Eye (tissue), 1 donor: ENCODE measurements at places on chromosomes 13 and 19.

- DNase-seq = no peak
These were observed 39.7 kb downstream of the USP12 start for GRCh38 chr13:27131906-27132305.

DNA sequence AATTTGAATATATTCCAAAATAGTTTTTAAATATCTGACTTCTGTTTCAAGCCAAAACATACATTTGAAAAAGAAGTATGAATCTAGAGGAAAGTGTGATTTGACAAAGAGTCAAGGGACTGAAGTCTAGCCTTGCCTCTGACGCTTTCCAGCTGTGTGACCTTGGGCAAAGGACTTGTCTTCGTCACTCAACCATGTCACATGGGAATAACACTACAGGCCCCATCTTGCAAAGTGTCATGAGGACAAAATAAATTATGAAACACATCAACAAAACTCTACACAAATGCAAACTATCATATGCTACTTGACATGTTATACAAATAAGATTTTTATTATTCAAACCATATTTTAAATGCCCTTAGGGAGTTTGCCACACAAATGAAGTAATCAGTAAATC is 73.0 kb downstream of the CYSLTR2 start:
- DNase-seq = no peak

DNA sequence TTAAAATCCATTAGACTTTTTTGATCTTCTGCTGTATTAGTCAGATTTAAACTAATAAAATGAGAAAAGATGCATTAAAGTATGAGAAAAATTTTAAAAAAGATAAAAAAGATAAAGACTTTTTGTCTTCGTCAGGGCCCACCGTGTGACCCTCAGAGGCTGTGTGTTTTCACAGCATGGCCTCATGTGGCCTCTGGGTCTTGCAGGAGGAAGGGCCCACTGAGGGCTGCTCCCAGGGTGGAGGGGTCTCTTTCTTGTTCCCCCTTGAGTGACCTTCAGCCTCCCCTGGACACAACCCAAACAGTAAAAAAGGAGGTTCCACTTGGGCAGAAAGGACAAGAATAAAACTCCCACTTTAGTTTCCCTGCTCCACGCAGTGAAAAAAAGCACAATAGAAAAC is 57.1 kb upstream of the RANBP3 start:
- DNase-seq = no peak

DNA sequence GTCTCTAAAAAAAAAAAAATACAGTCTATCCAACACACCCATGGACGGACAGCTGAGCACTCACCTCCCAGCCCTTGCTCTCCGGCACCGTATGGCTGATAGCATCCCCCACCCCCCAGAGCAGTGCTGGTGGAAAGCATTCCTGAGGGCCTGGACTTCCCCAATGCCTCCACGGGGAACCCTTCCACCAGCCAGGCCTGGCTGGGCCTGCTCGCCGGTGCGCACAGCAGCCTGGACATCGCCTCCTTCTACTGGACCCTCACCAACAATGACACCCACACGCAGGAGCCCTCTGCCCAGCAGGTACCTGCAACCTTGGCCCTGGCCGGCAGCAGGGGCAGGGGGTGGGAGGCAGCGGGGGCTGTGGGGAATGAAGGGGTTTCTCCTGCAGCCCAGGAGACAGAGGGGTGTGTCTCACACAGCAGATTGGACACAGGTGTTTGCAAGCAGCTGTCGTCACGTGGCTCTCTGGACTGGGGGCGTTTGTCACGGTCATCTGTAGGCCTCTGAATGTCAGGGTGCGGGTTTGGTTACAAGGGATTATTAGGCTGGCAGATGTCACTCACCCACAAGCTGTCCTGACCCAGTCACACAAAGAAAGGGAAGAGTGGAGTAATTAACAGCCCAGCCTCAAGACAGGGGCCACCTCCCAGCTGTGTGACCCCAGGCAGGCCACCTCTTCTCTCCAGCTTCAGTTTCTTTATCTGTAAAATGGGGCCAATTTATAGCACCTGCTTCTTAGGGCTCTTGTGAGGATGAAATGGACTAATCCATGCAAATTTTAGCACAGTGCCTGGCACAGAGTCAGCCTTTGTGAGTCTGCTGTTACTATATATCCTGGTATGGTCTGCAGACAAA is 19.3 kb downstream of the PLD3 start:
- DNase-seq = peak; percentile 38

GRCh38 chr13:110354715-110355473 is 47.8 kb downstream of the COL4A2 start:
- no peak for DNase-seq

DNA sequence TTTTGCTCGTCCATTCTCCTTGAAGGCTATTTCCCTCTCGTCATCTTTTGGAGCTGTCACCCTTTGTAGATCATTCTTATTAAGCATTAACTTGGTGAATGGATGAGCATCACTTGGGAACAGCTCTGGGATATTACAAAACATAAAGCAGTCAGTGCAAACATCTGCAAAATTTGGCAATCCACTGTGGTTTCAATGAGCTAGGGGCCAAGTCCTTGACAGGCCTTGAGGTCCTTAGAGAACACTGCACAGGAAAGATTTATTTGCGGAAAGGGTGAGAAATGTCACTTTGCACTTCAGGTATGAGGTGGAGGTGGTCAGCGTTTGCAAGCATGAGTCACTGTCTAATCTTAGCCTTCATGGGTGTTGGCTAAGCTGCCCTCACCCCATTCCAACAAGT is 239.7 kb upstream of the MAB21L1 start:
- DNase-seq = peak; percentile 41

- DNase-seq = no peak
These were observed 13.2 kb downstream of the KDELR1 start for GRCh38 chr19:48378194-48378570.

DNA sequence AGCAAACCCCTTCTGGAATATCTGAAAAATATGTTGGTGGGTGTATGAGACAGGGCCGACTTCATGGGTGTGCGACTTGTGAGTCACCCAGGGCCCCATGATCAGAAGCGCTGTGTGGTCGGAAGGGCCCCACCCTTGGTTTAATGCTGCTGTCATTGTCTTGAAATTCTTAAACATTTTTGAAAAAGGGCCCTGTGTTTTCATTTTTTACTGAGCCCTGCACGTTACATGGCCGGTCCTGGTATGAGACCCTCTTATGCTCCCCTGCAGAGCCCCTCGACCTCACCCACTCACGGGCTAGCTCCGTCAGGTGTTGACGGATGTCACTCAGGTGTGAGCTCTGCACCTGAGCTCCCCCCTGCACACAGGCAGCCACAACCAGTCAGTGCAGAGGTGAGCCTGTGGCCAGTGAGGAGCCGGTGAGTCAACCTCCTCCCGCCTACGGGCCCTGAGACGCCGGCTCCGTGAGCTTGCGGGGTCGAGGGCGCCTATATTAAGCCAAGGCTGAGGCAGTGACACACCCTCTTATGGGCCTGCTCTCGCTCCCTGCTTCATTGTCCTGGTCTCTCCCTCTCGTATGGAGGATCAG is 27.7 kb downstream of the GADD45B start:
- DNase-seq = no peak

- DNase-seq = peak; percentile 31
These were observed 1.5 kb downstream of the DOCK9 start for GRCh38 chr13:98976338-98976737.

DNA sequence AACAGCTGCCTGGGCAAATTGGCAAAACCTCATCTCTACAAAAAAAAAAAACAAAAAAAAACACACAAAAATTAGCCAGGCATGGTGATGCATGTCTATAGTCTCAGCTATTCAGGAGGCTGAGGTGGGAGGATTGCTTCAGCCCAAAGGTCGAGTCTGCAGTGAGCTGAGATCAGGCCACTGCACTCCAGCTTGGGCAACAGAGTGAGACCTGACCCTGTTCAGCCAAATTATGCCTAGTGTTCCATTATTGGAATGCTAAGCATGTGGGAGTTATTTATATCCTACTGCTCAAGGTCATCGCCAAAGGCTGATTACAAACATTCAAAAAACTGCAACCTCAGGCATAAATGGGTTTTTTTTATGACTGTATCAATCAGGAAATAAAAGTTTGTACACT is 1251.0 kb upstream of the PCDH9 start:
- DNase-seq = no peak

DNA sequence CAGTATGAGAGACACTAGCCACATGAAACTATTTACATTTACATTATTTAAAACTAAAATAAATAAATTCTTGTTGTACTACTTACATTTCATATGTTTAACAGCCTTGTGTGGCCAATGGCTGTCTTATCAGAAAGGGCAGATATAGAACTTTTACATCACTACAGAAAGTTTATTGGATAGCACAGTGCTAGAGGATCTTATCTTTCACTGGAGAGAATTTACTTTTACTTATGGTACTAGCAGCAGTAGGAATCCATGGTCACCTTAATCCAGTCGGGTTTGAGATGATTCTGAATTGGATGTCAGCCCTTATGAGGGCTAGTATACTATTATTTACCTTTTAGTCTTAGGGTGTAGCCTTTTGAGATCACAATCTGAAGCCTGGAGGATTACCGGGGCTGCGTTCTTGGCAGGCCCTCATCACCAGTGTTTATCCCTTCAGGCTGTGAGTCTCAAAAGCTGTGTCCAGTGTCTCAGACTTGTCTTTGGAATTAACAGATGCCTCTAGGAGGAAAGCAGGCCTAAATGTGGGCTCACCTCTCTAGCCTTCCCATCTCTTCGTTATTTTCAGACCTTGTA is 21.7 kb downstream of the IFT88 start:
- DNase-seq = no peak
